Coronary artery (tissue), 2 donors: ENCODE measurements at places on chromosomes 3 and 15.

DNA sequence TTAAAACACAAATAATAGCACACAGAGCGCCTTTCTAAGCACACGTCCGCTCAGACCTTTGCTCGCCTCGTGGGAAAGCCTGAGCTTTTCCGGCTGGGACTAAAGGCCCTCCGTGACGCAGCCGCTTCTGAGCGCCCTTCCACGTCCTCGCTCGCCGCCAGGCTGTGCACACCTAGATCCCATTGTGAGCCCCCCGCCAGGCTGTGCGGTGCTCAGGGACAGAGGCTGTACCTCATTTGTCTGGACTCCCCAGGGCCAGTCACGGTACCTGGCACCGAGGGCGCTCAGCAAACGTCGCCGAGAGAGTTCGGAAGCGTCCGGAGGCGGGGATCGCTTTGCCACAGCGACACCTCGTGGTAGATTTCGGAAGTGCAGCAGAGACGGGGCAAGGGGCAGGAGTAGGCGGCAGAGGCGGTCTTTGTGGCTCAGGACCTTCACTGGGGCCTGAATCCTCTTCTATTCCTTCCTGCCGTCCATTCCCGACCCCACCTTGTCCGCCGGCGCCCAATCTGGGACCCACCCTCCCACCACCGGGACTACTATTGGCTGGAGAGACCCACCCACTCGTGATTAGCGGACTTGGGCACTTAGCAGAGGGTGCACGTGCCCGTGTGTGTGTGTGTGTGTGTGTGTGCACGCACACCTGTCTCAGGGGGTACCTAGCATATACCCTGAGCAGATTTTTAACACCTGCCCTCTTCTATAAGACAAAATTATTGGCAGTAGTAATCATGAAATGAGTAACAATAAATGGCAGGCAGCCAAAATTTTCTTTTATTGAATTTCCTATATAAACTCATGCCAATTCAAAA is 65.6 kb downstream of the RHCG start:
- peak; percentile 80 for DNase-seq

GRCh38 chr3:38458796-38459498 is 5.3 kb downstream of the ACVR2B start:
- no peak for DNase-seq

DNA sequence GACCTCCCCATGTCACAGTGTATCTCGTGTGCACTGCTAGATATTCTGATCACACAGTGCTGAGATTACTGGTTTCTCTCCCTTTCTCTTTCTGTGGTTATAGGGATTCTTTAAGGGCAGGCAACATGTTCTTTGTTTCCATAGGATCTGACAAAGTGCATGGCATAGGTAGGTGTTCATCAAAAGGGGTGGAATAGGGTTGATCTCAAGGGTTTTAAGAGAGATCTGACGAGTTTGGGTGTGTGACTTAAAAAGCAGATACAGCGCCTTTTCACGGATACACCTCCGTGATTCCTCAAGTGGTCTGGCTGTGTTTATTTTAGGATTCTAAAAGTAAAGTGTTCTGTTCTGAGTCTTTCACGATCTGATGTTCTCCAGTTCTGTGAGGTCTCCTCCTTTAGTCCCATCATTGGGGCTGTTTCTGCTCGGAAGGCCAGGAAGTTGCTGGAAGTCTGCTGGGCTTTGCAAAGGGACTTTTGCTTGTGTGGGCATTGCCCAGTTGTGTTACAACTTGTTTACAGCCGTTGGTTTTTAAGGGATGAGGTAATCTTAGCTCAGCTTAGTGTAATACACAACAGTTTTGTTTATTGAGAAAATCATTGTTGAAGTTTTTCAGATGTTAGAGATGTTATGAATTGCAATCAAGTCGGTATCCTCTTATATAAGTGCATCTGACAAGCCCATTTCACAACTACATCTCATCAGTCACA is 34.8 kb downstream of the IGF1R start:
- no peak for DNase-seq

- no peak for DNase-seq
These were observed 18.8 kb downstream of the TRIM71 start for GRCh38 chr3:32836601-32837000.

- DNase-seq: no peak
These were observed 224.1 kb upstream of the FEZF2 start for GRCh38 chr3:62597491-62597890.

- no peak for DNase-seq
These were observed 8.3 kb upstream of the TOPBP1 start for GRCh38 chr3:133669949-133670524.

- no peak for DNase-seq
These were observed 236.6 kb downstream of the SV2B start for GRCh38 chr15:91336687-91337086.

GRCh38 chr3:4703054-4703480 is 209.9 kb downstream of the ITPR1 start:
- DNase-seq: no peak

- DNase-seq: no peak
These were observed 18.3 kb upstream of the PKM start for GRCh38 chr15:72249142-72249810.

DNA sequence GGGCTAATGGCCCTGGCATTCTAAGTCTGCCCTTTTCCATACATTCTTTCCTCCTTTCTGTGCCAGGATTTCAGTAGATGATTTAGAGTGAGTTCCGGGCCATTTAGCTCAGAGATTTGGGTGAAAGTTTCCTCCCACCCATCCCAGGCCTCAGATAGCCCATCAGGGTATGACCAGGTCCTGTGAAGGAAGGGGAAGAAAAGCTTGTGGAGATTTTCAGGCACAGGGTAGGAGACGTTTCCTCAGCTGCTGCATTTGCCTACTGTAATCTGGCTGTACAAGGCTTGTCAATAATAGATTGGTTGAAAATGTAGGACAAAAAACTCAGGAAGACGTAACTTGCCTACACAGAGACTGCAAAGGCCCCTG is 63.2 kb upstream of the BCL6 start:
- DNase-seq: no peak

GRCh38 chr3:195221015-195221853 is 49.7 kb downstream of the XXYLT1 start:
- DNase-seq: peak; percentile 72

- no peak for DNase-seq
These were observed 17.0 kb downstream of the ILDR1 start for GRCh38 chr3:122004991-122005565.

- no peak for DNase-seq
These were observed 390 bp upstream of the AP2M1 start for GRCh38 chr3:184174284-184174645.

GRCh38 chr3:141261472-141262307 is 30.1 kb downstream of the PXYLP1 start:
- DNase-seq: no peak

GRCh38 chr15:50344006-50344464 is 11.0 kb downstream of the GABPB1 start:
- no peak for DNase-seq

GRCh38 chr3:37136067-37136466 is 38.3 kb downstream of the LRRFIP2 start:
- no peak for DNase-seq

GRCh38 chr3:28637742-28638141 is 289.1 kb upstream of the AZI2 start:
- no peak for DNase-seq

DNA sequence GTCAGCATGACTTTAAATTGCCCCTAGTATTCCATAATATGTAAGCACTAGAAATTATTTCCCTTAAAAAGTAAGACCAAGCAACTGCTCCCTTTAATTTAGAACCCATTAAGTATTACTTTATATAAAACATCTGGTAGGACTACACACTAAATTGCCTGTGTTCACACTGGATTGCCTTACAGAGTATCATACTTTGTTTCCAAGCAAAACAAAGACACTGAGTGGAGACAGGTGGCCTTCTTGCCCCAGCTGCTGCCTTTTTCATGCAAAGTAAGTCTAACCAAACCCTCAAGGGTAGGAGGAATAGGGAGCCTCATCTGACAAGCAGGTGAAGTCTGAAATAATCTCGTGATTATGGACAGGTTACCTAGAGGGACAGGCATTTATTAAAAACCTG is 87.3 kb downstream of the PEX5L start:
- DNase-seq: no peak

DNA sequence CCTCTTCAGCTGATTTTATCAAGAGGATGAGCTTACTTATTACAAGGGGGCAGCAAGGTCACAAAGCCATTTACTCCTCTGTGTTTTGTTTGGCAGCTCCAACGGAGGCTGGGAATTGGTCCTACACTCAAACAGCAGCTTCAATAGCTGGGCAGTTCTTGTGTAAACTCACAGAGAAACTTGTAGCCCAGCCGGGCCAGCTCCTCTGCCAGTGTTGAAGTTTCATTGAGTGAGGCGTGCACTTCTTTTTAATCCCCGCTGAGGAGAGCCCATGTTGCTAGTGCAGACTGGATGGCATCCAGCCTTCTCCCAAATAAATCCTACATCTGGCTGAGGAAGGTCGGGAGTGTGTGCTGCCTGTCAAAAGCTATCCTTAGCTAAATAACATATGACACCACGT is 59.5 kb downstream of the BFSP2 start:
- DNase-seq: no peak

GRCh38 chr3:27431116-27431515 is 53.1 kb downstream of the SLC4A7 start:
- no peak for DNase-seq

GRCh38 chr3:5186089-5186857 is 1.2 kb upstream of the EDEM1 start:
- no peak for DNase-seq

DNA sequence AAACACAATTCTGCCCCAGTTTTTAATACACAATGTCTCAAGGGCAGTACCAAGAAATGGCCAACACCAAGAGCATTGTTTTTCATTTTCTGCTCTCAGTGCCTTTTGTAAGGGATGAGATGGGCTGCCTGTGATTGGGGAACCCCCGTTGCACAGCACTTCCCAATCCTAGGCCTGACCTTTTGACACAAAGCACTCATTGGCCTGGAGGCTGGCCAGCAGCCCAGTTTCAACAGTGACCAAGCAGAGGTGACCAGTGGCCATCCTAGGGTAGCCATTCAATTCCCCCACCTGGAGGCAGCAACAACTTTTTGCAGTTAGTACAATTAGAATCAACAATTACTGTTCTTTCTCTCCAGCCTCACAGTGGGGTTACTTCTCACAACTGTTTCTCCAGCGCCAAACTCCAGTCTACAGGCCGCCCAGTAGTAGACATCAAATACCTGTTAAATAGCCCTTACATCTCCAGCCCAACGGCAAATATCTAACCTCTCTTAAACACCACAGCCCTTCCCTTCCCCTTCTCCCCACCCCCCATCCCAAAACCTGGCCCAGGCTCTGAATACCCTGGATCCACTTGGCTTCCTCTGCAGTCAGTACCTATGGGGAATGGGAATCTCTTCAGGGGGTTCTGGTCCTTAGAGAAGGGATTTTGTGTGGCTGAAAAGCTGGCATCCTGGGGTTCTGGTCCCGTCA is 8.9 kb upstream of the LRRC2 start:
- no peak for DNase-seq

- DNase-seq: no peak
These were observed 204.5 kb upstream of the CMC1 start for GRCh38 chr3:28036599-28037575.

GRCh38 chr3:123759311-123759710 is 124.8 kb downstream of the MYLK start:
- DNase-seq: no peak

DNA sequence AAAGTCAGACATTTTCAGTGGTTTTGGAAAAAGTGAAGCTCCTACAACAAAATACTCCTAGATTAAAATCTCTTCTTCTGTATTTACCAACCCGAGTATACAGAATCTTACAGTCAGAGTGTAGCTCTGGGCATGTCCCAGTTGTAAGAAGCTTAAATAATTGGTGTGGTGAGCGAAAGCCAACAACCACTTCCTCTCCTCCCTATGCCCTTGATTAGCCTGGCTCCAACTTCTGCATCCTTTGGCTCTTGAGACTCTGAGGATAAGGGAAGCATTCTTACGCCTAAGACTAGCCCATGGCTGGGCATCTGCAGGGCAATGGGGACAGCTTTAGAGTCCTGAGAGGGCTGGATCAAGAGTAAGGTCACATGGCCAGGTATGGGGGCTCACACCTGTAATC is 25.5 kb downstream of the RFT1 start:
- no peak for DNase-seq

DNA sequence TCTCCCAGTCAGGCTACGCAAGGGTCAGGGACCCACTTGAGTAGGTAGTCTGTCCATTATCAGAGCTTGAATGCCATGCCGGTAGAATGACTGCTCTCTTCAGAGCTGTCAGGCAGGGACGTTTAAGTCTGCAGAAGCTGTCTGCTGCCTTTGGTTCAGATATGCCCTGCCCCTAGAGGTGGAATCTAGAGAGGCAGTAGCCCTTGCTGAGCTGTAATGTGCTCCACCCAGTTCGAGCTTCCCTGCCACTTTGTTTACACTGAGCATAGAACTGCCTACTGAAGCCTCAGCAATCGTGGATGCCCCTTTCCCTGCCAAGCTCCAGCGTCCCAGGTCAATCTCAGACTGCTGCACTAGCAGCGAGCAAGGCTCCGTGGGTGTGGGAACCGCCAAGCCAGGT is 57.5 kb upstream of the SETMAR start:
- no peak for DNase-seq

DNA sequence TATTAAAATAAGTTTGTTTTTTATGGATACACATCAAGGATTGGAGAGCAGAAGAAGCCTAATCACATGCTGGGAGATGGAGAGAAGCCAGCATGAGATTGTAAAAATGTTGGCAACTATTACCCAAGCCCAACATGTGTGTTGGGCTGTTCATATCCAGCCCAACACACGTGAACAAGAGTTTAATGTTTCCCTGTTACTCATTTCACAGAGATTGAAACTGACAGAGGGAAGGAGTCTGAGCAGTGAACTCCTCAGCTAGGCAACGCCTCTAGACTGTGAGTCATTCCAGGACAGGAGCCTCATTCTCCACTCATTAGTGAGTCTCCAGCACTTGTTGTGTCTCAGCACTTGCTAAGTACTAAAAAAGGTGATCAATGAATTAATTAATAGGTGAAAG is 43.2 kb upstream of the CMSS1 start:
- no peak for DNase-seq

- no peak for DNase-seq
These were observed 39.0 kb downstream of the MED12L start for GRCh38 chr3:151124476-151124875.

GRCh38 chr3:7879572-7879971 is 622.1 kb upstream of the LMCD1 start:
- no peak for DNase-seq

DNA sequence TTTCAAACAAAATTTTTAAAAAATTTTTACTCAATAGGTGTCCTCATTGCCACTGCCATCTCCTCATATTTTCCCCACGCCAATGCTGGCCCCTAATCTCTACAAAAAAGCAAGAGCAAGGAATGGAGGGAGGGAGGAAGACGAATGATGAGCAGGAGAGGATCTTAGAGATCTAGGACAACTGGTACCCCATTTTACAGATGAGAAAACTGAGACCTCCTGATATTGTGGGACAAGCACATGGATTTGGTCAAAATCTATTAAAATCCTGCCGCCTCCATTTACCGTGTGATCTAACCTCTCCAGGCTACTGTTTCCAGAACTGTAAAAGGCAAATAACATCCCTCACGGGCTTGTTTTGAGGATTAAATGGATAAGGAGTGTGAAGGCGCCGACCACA is 4.6 kb downstream of the HEG1 start:
- DNase-seq: no peak

- no peak for DNase-seq
These were observed 193.3 kb upstream of the TOPAZ1 start for GRCh38 chr3:44048196-44048924.
